ENCODE measurements at places on chromosomes 7 and 10.

DNA sequence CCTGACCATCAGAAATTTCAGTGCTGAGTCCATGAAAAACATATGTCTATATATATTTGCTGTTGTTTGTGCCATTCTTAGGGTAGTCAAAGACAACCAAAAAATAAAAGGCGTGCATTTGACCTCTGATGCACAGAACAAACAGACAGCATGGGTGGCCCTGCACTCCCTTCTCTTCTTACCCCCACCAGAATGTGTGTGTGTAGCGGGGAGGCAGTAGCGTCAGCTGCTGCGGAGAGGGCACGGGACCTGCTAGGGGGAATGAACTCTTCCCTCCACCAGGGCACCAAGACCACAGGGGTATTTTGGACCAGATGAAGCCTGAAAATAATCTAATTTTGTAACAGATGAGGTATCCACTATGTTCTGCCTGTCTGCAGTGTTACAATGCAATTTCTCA, 277.7 kb upstream of the ZNF32 start:
- DNase-seq, result no peak

- no peak for DNase-seq
Measured at GRCh38 chr10:79385392-79385795, 38.1 kb downstream of the PPIF start.

- DNase-seq, result no peak
Measured at GRCh38 chr7:158811461-158811860, 17.8 kb downstream of the ESYT2 start.

GRCh38 chr10:106863549-106863948, 301.0 kb downstream of the SORCS1 start:
- no peak for DNase-seq

- no peak for DNase-seq
Measured at GRCh38 chr10:92969151-92969550, 91.4 kb upstream of the CYP26C1 start.

GRCh38 chr10:4101918-4102654, 317.1 kb upstream of the KLF6 start:
- no peak for DNase-seq

- DNase-seq, result no peak
Measured at GRCh38 chr7:37448011-37448635, 541 bp downstream of the ELMO1 start.

DNA sequence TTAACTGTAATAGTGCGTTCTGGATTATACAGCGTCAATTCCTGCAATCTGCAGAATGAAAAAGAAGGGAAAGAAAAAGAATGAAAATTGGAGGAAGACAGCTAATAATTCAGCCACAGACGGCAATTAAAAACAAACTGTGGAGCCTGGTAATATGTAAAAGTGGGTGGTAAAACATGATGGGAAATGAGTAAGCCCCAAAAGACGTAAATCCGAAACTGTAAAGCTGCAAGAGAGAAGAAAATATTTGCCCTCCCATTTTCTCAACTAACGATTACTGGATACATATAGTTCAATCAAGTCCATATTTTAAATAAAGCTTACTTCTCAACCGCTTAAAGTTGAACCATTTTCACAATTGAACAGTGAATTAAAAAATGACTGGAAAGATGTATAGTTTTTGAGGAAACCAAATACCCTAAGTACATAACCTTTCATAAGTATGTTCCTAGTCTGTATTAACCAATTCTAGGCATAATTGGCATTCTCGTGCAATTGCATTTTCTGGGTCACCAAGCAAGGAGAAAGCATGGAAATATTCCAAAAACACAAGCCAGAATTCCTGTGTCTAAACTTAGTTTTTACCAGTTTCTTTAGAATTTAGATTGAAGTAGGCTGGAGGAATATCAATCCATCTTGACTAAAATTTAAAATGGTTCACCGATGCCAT, 44.8 kb downstream of the MALSU1 start:
- DNase-seq, result no peak

DNA sequence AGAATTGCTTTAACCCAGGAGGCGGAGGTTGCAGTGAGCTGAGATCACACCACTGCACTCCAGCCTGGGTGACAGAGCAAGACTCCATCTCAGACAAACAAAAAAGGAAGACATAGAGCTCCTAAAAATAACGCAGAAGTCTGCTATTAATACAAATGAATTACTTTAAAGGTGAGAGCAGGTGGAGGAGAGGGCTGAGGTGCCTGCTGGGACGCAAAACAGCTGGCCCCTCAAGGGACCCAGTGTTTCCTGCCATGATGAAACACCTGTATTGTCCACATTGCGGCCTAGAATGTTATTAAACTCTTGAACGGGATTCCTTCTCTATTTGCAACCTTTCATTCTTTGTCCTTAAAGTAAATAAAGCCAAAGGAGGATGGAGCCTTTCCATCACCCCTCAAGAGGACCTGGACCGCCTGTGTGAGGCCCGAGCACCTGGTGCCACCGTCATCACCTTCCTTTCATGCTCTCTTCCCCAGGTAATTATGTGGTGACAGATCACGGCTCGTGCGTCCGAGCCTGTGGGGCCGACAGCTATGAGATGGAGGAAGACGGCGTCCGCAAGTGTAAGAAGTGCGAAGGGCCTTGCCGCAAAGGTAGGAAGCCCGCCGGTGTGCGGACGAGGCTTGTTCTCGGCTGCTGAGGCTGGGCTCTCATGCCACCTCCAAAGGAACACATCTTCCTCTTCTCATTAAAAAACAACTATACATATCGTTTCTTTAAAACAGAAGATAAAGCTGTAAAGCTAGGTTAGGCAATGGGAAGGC, 136.7 kb downstream of the EGFR start:
- peak; percentile 24 for DNase-seq

DNA sequence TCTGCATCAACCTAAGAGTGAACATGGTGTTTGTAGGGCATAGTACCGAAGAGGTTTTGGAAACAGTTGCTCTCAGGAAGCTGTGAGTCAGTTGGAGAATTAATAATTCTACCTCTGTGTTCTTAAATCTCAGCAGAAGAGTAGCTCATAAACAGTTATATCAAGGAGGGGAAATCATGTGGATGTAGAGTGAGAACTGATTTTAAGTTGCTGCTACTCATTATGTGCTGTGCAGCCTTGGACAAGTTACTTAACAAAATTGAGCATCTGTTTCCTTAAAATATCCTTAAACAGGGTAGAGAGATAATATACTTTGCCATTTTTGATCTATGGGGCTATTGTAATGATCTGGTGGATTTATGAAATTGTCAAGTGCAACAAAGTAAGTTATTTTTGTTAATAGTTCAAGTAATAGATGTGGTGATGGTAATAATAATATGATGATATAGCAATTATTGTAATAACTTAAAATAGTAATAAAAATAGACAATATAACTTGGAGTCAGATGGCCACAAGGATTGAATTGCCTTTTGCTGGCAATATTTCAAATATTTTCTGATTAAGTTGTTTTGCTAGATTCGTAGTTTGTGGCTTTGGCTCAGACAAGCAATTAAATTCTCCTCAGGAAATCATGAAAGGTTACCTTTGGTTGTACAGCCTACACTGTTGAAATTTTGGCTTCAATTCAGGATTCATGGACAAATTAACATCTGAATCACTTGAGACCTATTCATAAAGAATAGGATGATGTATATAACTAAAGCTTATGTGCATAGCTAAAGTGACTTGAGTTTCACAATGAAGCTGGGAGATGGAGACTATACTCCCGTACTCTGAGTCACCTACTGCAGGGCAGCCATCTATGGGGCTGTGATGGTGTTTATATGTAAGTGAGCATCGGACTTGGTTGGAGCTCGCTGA, 228.5 kb downstream of the CDK14 start:
- DNase-seq, result no peak

GRCh38 chr7:47194516-47195057, 387.3 kb downstream of the TNS3 start:
- no peak for DNase-seq

- DNase-seq, result no peak
Measured at GRCh38 chr10:571688-572451, 117.6 kb downstream of the DIP2C start.
